Stomach (tissue), 19 donors: ENCODE measurements at places on chromosomes 12 and 14.

- no peak for DNase-seq
These were observed 41.6 kb downstream of the DAD1 start for GRCh38 chr14:22547313-22547947.

DNA sequence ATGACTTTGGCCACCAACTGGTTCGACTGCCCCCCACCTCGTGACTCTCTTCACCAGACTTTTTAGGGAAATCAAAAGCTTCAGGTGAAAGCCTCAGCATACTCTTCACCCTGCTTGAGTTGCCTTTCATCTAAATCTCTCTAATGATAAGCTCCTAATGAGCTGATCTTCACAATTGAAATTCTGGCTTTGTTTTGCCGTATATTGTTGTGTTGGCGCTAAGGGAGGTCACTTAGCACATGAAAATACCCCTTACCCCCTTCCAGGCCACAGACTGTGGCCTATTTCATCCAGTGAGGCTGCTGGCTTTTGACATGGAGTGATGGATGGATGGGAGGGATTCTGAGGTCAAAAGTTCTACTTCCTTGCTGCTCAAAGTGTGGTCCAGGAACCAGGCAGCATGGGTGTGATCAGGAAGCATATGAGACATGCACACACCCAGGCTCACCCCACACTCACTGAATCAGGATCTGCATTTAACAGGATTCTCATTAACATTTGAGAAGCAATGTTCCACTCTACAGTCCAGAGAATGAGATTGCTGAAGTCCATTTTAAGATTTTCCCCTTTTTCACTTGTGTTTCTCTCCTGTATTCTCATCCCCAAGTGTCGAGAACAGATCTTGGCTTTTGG, 131.4 kb downstream of the DACT1 start:
- DNase-seq = no peak

DNA sequence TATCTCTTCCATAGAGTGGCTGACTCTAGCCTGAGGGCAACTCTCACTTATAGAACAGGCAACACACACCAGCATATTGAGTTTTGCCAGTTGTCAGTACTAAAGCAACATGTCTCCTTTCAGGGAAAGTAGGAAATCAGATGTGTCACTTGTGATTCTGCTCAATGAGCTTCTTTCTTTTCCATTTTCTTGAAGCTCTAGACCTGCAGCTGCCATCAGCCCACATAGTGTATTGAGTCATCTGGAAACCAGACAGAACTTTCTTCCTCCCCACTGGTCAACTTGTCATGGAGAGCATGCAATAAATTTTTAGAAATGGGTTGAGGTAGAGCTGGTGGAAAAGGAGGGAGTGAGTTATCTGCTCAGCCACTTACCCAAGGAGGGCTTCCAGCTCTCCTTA, 209.0 kb upstream of the PLEKHG7 start:
- DNase-seq = no peak

DNA sequence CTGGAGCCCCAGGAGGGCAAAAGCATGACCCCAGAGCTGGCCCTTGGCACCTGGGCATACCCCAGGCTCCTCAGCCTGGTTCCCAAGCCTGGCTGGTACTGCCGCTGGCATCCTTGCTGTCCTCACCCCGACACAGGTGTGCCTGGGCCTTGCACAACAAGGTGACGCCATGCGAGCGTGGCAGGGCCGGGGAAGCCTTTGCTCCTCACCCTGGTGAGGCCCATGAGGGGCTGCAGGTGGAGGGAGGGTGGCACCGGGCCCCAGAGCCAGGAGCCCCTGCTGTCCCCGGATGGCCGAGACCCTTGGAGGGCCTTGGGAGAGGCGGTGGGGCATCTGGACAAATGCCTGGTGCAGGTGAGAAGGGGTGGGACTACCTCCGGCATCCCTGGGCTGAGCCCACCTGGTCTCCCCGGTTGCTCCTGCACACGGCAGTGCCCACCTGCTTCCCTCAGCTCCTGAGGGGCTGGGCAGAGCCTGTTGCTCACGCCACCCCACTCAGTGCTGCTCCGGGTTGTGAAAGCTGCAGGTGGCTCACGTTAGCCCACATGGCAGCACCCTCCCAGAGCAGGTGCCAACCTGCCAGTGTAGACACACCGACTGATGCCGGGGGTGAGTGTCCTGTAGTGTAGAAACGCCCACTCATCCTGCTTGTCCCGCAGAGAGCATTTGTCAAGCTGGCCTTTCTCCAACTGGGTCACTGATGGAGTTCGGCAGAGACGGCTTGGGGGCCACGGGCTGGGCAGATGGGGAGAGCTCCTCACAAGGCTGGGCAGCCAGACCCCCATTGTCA, 24.6 kb upstream of the KIF26A start:
- peak; percentile 3 for DNase-seq

DNA sequence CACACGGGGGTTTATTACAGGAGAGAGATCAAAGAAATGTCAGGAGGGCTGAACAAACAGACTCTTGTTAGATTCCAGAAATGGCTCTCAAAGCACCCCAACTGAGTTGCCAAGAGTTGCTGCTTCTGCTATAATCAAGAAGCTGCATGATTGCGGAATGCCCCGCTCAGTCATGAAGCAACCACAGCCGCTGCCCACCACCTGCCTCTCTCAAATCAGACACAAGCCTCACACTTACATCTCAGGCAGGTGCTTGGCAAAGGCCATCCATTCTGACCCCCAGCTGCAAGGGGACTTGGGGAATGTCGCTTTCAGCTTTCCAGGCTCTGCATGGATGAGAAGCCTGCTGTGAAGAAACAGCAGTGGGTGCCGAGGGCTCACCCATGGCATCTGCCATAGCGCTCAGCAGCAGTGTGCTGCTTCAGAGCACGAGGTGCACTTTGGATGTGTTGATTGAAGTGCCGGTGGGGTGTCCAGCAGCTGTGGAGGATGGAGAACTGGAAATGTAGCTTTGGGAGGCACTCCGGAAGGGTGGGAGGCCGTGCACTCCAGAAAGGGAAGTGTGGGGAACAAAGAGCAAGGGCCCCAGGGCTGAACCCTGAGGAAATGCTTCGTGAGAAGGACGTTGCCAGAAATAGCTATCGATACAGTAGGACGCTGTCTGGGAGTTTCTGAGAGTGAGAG, 37.7 kb downstream of the LRRC74A start:
- peak; percentile 77 for DNase-seq

GRCh38 chr12:12537421-12537820, 25.2 kb downstream of the DUSP16 start:
- no peak for DNase-seq

GRCh38 chr14:101997429-101998336, 33.3 kb downstream of the DYNC1H1 start:
- DNase-seq = no peak

- DNase-seq = no peak
These were observed 38.2 kb downstream of the TRPV4 start for GRCh38 chr12:109795023-109795422.

- DNase-seq = peak; percentile 95
These were observed 7.6 kb downstream of the VPS37B start for GRCh38 chr12:122888232-122888752.

DNA sequence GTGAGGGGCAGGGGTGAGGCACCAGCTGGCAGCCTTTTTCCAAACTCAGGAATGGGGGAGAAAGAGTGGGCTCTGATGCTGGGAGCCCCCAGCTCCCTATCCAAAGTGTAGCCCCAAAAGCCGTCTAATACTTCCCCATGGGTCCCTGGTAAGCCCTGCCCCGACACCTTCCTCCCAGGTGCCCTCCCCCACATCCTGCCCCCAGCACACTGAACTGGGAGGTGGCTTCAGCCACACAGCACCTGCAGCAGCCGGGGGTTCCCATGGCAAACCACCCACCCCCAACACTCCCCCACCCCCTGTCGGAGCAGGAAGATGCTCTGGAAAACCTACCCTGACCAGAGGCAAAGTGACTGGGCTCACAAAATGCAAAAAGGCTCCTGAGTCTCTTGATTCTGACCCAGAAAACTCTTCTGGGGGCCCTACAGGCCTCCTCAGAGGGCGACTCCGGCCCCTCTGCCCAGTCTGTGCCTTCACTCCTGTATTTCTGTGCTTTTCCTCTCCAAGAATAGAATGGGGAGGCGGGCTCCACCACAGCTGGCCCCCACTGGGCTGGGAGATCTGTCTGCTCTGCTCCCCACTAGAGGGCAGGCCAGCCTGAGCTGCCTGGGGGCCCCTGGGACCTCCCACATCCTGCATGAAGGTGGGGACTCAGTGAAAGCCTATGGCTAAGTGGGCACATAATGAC, 81.6 kb downstream of the ITPK1 start:
- DNase-seq = no peak

DNA sequence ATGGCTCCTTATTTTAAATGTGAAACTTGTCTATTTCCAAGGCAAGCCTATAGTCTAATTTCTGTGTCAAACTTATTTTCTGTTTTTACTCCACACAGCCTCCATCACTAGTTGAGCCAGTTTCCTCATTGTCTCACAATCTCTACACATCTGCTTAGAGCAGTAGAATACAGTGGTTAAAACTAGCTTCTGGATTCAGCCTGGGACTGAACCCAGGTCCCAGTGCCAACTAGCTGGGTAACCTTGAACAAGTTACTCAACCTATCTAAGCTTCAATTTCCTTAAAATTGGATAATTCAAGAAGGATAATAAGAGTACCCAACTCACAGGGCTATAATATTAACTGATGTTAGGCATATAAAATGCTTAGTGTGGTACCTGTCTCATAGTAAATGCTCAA, 304.7 kb upstream of the NPAS3 start:
- no peak for DNase-seq

DNA sequence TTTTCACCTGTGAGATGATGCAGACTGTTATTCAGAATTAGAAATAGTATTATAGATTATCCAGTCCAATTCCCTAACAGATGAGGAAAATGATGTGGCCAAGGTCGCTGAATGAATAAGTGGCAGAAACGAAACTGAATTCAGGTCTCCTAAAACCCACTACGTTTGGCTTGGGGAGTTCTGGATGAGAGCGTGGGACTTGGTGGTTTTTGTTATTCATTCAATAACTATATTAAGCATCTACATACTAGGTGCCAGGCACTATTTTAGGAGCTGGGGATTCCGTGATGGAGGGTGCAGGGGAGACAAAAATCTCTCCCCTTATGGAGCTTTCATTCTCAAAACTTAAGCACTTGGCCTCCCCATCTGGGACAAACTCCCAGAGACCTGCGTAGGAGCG, 813 bp upstream of the CCDC184 start:
- no peak for DNase-seq
